NCI-H510A treated with DMSO at 0.1 percent for 48 hours (cell line): ENCODE measurements at places on chromosomes 11 and 22.

- no peak for DNase-seq
Measured at GRCh38 chr22:40022536-40023240, 27.9 kb downstream of the FAM83F start.

DNA sequence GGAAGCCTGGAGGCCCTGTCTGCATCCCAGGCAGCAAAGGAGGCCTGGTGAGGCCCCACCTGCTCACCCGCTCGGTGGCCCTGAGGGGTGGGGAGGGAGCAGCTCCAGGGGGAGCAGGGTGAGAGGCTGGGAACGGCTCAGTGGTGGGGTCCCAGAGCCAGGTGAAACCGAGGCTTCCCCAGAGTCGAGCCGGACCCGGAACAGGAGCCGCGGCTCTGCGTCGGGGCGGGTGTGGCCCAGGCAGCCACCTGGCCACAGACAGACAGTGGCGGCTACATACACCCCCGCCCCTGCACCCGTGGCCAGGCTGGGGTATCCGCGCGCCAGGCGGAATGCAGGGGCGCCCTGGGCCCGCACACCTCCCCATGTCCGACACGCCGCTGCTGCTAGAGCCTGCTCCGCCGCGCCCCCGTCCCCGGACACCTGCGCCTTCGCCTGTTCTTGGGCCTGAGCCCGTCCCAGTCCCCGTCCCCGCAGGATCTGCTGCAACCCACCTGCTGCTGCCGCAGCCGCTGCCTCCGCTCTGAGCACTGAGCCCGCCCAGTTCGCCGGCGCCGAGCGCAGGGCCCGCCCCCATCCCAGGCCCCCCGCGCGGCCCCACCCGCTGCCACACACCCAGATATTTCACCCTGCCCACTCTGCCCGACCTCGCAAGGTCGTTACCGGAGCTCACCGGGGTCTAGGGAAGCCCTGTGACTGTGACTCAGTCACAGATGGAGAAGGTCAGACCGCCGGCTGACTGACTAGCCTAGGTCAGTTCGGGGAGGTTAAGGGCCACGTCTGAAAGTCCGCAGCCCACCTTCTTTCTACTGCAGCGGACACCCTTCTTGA, at the start of gene SLC7A4:
Gene SLC7A4 (minus strand): TSS at position 525 of the 831 bp plus-strand sequence. CDS start 749 bp downstream, outside the sequence.
- DNase-seq = no peak

- no peak for DNase-seq
Measured at GRCh38 chr22:48372390-48372789, 1455.3 kb downstream of the BRD1 start.

DNA sequence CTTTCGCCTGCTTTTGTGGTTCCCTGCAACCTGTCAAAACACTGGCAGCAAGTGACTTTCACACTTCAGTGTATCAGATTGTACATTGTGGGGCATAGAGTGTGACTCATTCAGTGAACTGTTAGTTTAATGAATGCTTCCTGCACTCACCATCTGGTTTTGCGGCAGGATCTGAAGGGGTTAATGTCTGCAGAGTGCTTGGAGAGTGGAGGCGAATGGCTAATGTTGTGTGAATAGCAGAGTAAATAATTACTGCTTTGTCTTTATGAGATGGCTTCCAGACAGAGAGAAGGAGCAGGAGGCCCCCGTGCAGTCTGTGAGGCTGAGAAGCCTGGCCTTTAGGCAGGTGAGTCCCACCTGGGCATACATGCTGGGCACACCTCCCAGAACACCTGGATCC, 454.3 kb upstream of the KIRREL3 start:
- DNase-seq = peak; percentile 97

DNA sequence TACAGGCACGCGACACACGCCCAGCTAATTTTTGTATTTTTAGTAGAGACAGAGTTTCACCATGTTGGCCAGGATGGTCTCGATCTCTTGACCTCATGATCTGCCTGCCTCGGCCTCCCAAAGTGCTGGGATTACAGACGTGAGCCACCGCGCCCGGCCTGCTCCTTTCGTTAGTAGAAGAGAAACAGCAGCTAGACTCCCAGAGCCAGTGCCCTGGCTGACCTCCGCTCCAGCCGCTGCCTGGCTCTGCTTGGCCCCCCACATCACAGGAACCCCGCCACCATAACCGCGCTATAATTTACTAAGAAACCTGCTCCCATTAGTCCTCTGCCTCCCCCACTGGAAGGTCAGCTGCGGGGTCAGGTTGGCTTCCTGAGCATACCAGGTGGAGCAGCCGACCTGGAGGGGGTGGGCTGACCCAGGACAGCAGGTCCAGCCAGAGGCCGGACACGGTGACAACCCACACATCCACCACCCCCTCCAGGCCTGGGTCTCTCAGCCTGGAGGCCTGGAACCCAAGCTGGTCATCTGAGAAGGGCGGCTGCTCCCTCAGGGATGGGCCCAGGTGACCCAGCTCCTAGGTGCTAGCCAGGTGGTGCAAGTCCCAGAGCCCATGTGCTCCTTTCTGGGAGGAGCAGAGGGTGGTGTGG, 7.5 kb upstream of the POLDIP3 start:
- no peak for DNase-seq

DNA sequence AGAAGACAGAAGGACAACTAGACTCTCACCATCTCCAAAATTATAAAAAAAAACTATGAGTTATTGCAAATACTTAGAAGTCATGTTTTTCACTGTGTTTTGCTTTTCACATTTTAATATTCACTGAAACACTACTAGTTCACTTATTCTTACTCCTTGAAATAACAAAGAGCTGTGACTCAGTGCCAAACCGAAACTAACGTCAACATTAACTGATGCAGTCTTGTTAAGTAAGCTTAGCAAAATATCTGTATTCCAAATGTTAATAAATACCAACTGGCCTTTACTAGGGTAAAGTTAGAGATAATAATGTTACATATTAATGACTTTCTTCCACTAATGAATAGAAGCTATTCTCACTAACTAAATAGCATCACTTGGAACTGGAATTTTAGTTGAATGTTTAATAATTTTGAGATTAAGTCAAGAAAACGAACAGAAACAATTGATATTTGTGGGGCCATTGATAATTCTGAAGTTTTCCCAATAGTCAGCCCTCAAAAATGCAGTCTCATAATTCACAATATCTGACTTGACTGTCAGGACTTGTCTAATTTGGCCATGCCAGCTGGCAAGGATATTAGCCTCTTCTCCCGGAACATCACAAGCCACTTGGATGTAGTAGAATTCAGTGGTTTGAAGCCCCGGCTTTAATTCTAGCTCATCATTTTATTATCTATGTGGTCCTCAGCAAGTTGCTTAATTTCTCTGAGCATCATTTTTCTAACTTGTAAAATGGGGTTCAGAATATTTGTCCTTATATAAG, 230.1 kb upstream of the DDI1 start:
- no peak for DNase-seq

DNA sequence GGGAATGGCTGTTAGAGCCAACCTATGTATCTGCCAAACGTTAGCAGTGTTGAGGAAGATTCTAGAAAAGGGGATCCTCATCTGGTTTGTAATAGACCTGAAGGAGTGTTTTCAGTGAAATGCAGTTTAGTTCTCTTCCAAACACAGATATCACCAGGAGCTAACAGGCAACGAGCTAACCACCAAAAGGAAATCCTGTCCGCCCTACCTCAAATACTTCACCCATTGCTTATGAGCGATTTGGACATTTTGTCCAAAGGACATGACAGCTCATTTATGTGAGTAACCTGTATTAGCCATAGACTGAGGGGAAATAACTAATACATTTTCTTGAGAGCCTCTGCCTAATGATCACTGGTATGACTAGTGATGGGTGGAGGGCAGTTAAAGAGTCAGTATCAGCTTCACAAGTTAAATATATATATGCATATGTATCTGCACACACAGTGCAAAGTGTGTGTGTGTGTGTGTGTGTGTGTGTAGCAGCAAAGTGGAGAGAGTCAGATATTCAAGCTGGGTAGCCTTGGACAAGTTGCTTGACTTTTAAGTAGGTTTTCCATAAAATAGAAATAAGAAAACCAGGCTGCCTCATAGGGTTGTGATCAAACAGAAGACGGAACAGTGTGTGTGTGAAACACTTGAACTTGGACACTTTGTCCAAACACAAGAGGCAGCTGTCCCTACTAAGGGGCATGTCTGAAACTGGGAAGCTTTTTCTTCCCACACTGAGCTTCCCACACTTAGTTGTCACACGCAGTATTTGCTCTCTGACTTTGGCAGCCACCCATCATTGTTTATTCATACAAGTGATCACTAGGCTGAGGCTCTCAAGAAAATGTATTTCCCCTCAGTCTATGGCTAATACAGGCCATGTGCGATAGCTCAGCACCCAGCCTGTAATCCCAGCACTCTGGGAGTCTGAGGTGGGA, 940 bp upstream of the C11orf91 start:
- peak; percentile 3 for DNase-seq

DNA sequence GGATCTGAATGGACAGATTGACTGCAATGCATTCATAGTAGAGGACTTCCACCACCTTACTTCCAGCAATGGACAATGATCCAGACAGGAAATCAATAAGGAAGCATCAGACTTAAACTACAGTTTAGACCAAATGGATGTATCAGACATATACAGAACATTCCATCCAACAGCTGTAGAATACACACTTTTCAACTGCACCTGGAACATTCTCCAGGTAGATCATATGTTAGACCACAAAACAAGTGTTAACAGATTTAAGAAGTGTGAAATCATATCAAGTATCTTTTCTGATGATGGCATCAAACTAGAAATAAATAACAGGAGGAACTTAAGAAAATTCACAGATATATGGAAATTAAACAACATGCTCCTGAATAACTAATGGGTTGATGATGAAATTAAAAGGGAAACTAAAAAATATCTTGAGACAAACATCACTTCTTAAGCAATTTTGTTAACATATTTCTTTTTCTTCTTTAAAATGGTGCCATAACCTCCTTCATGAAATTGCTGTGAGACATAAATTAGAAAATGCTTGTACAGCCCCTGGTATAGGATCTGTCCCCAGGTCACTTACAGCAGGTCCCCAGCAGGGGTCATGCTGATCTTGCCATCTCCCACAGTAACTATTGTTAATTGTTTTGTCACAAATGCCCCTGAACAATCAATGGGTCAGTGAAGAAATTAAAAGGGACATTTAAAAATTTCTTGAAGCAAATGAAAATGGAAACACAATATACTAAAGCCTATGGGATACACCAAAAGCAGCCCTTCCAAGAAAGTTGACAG, 100.0 kb upstream of the OR4B1 start:
- no peak for DNase-seq

DNA sequence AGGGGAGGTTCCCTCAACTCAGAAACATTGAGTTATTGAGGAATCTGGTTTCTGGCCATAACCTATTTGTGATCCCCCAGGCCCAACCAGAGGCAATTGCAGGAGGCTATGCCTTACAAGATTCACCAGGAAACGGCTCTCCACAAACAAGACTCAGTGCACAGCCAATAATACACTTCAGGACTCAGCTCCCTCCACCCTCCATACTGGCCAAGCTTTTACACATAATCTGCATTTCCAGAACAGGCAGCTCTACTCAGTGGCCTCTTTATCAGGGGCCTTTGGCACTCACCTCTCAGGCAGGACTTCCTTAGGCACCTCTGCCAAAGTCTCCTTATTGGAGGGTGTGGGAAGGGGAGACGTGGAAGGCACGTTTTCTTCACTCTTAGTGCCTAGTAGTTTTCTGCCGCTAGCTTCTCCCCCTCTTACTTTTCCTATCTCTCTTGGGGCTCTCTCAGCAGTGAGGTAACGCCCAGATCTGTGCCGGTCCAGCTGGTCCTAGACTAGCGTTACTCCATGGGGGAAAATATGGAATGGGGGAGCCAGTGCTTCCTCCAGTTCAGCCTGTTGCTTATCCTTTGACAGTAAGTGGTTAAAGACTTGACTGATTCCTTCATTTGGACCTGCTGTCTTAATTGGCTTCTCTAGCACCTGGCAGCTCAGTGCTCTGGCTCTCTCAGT, 62.8 kb upstream of the ANO3 start:
- no peak for DNase-seq

GRCh38 chr11:94802501-94802900, 34.3 kb downstream of the AMOTL1 start:
- DNase-seq = no peak

DNA sequence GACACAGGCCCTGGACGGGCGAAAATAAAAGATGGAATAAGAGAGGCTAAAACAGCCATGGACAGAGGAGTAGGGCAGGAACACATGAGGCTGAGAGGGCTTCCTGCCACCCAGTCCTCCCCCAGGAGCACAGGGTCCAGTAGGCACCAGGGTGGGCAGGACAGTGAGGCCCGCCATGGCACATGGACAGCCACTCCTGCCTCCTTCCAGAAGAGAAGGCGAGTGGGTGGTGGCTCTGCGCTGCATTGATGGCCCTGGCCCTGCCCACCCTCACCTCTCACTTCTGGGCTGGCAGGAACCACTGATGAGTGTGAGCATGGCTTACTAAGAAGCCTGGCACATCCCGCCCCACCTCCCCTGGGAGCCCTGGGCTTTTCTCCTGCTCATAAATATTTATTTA, 51.2 kb downstream of the TPBGL start:
- no peak for DNase-seq

DNA sequence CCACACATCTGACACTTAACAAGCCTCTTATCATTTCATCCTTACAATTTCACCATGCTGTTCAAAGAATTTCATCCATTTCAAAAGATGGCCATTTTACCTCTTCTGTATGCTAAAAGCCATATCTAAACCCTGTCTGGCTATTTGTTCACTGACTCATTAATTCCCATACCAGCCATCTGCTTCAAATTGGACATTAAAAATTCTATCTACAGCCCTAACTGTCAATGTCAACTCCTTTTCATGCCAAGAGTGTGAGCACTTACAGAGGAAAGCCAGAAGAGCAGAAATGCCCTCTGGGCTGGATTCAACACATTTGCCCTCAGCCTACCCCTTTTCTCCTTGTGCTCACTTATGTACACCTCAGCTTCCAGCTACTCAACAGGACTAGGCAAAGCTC, 59.2 kb downstream of the SYTL2 start:
- no peak for DNase-seq

DNA sequence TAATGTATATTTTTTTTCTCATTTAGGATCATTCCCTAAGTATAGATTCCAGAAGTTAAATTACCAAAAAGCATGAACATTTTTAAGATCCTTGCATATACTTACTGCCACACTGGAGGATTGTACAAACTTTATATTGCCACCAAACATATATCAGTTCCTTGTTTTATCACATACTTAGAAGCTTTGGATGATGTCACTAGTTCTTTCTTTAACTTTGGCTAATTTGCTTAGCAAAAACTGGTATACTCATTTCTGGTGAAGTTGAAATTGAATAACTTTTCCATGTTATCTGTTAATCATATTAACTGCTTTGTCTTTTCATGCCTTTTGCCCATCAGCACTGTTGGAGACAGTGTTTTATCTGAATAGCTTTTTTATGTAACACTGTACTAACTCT, 31.6 kb upstream of the PRDM10 start:
- DNase-seq = no peak
